ENCODE measurements at places on chromosomes 1 and 21.
A peak's percentile ranks its signal among the peaks of the same experiment; 100 is the strongest.

DNA sequence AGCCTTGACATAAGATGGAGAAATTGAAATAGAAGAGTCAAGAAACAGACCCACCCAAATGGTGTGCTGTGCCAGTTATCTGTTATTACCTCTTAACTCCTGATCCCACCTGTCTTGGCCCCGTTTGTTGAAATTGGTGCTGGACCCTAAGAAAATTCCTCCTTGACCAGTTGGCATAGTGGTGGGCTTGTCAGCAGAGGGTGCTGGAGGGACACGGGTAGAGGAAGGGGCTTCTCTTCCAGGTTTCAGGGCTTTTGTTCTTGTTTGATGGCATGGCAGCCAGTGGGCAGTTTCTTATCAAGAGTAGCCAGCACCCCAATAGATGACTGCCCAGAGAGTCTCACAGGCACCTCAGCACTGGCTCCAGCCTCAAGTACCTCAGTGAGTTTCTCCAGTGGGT, 51.6 kb downstream of the PCBP3 start:
- no peak for DNase-seq

DNA sequence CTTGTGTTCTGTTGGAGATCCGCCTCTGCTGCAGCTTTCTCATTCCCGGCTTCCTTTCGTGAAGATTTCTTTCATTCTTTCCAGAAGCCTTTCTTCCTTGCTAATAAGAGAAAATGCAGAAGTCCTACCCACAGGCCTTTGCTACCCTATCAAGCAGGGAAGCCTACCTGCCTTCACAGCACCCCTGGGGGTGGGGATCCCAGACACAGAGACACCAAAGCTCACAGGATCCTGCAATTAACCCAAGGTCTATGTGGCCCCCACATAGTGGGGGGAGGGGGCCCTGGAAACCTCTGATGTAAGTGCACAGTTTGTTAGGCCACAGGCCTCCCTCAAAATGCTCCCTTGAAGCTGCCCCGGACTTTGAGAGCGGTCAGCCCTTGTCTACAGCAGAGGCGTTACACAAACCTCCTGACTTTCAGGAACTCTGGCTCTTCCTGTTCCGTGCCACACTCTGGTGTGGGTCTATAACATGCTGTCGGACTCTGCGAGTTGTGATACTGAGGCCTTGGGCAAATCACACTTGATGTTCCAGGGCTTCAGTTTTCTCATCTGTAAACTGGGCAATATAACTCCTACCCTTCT, 31.2 kb downstream of the NKAIN1 start:
- no peak for DNase-seq

- DNase-seq = no peak
Observed at GRCh38 chr1:14413819-14414490, 184.5 kb upstream of the KAZN start.

DNA sequence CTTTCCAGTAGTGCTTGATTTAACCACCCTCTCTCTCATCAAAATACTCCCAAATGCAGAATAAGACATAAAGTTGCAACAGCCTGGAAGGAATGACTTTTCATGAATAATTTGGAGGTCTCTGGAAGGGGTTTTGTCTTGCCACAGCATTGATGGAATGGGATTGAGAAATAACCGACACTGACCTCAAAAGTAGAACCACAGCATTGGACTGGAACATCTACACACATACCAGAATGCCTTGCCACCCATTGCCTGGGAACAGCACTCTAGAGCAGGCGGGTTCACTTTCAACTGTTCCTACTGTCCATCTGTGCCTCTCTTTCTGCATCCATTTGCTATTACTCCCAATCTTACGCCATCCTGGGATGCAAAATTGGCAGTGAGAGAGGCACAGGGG, 149.1 kb upstream of the USP24 start:
- DNase-seq = no peak

GRCh38 chr1:45551684-45552083, 1.1 kb downstream of the AKR1A1 start:
- DNase-seq = no peak

- DNase-seq = no peak
Observed at GRCh38 chr1:66250478-66250877, 283.5 kb upstream of the SGIP1 start.

GRCh38 chr1:218661411-218661810, 316.3 kb downstream of the TGFB2 start:
- no peak for DNase-seq

DNA sequence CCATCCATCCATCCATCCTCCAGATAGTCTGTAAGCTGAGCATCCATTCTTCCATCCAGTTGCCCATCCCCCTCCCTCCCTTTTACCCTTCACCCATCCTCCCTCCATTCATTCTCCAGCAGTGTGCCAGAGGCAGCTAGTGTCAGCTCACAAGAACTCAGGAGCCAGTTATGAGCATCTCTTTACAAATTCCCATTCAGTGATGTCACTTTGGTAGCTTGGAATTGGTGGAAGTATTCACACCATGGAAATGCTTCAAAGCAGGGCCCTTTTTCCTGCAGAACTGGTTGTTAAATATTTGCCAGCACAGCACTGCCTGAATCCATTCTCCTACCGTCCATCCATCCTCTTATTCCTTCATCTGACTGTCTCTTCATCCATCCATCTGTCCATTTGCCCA, 72.5 kb downstream of the ARHGEF10L start:
- no peak for DNase-seq

DNA sequence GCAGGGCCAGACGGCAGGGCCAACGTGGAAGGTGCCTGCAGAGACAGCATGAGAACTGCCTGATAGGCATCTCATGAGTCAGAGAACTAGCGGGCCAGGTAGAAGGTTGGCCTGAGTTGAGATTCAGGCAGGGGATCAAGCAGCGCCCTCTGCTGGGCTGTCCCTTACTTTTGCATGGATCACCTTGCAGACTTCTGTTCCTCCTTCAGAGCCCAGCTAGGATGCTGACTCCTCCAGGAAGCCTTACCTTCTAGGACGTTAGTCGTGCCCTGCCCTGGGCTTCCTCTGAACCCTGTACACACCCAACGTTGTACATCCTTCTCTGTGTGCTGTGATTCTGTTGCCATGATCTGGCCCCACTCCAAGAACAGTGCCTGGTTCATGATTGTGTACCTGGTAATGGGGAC, 231.3 kb upstream of the VAMP3 start:
- DNase-seq = no peak

GRCh38 chr1:107183011-107183410, 42.2 kb downstream of the NTNG1 start:
- no peak for DNase-seq

DNA sequence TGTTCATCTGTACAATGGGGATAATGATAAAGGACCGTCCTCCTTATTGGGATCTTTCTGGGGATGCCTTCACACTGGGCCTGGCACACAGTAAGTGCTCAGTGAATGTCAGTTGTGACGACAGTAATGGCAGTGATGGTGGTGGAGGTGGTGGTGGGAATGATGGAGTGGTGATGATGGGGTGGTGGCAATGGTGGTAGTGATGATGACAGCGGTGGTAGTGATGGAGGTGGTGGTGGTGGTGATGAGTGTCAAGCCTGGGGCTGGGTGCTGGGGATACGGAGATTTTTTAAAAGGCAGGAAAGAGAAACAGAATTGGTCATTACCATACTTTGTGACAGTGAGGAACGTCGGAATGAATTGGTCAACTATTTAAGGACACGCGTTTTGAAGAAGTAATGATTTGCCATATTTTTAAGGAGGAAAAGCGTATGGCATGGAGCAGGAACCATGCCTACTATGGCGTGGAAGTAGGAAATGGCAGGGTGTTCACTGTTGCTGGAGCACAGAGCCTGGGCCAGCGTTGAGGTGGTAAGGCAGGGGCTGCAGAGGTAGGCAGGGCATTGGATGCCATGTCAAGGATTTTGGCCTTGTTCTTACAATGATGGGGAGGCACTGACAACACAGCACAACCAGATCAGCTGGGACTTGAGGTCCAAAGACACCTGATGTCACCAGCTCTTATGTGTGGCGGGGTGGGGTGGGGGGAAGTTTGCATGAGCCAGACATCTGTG, 128.7 kb downstream of the ACTL8 start:
- peak; percentile 47 for DNase-seq

GRCh38 chr1:69862906-69863305, 295.2 kb downstream of the LRRC7 start:
- DNase-seq = no peak

- DNase-seq = no peak
Observed at GRCh38 chr1:219040291-219040690, 133.4 kb upstream of the LYPLAL1 start.

DNA sequence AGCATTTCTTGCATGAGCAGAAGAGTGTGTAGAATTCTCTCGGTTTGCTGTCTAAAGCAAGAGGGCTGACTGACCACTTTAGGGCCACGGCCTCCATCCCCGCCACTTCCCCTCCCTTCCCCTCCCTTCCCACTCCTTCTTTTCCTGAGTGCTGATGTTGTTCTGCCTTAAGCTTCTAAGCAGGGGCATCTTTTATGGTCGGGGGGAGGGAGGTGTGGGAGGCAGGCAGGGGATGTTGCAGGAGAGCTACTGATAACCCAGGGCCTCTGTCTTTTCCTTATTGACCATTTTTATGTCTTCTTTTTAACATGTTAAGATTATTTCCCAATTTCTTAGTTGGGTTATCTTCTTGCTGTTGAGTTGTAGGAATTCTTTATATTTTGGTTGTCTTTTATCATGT, 15.1 kb downstream of the USP25 start:
- DNase-seq = no peak

GRCh38 chr1:192914092-192914491, 105.3 kb downstream of the RGS2 start:
- no peak for DNase-seq

- no peak for DNase-seq
Observed at GRCh38 chr21:15088488-15088887, 23.7 kb upstream of the NRIP1 start.

DNA sequence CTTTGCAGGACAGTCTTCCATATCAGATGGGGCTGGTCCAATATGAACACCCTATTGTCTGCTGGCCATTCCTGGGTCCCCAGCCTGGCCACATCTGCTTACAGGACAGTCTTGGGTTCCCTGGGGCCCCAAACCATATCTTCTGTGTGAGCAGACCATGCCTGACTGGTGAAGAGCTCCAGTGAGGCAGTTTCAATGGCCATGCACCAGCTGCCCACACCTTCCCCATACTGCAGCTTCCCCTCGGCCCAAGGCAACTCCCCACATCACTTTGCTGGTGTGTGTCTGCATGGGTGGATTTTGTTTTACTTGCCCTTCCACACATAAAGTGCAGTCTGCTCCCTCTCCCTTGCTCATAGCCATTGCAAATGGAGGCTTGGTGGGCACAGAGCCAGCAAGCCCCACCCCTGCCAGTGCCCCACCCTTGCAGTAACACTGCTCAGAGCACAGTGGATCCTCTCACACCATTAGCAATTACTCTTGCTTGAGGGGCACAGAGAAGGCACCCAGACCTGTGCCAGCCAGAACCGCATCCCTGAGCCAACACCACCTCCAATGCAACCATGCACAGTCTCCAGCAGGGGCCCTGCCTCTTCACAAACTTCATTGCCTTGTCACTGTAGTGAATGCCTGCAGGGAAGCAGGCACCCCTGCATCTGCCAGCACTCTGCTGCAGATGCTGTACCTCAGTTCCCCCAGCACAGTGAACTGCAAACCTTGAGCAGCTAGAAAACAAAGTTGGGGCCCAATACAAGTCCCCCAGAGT, 474.5 kb upstream of the BEND5 start:
- DNase-seq = no peak

DNA sequence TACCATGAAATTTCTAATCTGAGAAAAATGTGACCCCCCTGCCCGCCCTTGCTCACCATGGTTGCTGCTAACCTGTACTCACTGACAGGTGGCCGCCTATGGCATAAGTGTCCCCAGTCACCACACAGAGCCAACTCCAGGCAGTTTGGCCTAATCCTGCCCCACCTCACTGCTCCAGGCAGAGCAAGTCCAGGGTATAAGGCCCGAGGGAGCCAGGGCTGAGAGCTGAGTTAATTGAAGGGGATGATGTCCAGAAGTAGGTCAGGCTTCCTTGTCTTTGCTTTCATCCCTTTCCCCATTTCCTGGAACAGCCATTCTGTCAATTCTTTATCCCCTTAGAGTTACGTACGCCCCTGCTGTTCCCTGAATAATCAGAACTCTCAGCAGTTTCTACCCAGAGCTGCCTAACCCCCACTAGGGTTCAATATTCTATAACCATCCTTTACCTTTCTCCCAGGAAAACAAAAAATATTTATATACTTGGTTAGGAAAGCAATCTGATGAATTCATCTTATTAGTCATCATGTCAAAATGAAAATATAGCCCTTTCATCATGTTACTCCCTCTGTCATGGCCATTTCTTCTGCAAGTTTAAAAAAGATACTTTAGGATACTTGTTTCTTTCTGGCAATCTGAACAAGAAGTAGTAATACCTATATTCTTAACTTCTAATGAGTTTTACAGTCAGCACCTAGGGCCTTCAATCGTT, 29.4 kb upstream of the CD101 start:
- no peak for DNase-seq

DNA sequence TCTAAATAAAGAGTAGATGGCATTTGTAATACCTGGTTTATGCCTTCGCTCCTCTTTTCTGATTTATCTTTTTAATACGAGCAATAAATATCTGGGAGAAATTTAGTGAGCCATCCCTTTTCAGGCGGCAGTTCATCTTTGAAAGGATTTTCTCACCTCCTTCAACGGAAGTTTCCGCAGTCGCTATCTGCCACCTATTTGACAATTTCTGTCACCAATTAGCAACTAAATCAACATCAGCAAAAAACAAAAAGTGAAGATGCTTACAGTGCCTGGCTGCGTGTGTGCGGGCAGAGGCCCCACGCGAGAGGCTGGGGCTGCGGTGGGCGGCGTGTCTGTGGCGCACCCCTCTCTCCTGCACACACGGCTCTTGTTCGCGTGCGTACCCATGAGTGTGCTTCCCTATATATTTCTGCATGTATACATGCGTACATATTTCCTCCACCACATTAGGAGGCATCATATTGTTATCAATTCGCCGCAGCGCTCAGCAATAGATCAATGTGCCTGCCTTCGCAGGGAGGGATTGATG, 117.3 kb upstream of the BARHL2 start:
- no peak for DNase-seq

DNA sequence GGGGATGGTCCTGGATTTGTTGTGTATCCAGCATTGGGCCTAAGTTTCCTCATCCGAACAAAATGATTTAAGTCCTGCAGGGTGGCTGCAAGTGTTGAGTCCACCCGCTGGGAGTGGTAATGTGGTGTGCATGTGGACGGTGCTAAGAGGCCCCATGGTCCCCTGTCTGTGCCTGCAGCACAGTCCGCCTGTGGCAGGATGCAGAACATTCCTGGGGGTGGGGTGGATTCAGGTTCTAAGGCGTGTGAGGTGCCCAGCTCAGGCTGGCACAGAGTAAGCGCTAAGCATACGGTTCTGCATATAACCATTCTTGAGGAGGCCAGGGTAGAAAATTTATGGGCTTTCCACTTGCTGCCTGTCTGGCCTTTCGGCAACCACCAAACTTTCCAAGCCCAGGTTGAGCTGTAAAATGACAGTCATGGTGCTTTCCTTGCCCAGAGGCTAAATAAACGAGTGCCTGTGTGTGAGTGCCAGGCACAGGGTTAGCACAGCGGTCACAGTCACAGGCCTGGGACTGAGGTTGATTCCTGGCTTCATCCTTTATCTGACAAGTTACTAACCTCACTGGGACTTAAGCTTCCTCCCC, 30.7 kb downstream of the SLC2A1 start:
- peak; percentile 55 for DNase-seq

GRCh38 chr1:7471836-7472235, 299.3 kb upstream of the VAMP3 start:
- no peak for DNase-seq

Data from mesenteric fat pad (tissue), 1 donor.